ENCODE measurements at places on chromosomes 5 and 9.

DNA sequence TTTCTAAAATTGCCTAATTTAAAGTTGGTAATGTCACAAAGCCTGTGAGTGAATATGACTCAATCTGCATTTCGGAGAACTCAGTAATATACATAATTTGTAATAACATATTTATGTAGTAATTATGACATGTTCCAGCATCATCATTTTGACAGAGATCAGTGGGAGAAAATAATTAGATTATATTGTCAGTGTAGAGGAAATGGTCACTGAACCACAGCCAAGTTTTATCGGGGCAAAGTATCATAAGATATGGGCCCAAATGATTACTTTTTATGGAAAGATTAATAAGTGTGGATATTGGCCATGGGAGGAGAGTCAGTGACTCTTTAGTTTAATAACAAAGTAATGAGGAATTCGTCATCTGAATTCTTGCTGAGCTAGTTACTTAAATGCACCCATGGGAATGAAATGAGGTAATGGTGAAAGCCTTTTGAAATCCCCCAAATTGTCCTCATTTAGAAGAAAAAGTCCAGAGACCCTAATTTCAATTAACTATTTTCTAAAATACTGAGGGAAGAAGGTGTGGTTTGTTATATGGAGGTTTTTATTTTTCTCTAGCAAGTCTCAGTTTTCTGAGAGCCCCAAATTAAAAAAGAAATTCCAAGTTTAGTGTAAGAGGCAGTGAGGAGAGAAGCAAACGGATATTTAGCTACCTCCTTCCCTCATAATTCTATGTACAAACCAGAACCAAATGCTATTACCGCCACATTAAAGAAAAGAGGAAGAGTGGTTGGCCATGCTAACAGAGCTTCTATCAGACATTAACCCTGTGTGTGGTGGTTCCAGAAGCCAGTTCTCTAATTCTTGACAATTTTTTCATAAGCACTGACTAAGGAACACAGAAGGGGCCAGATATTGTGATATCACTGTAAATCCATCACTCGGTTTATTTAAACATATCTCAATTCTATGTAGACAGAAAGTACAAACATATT is 37.7 kb upstream of the MRPS30 start:
- no peak for DNase-seq

DNA sequence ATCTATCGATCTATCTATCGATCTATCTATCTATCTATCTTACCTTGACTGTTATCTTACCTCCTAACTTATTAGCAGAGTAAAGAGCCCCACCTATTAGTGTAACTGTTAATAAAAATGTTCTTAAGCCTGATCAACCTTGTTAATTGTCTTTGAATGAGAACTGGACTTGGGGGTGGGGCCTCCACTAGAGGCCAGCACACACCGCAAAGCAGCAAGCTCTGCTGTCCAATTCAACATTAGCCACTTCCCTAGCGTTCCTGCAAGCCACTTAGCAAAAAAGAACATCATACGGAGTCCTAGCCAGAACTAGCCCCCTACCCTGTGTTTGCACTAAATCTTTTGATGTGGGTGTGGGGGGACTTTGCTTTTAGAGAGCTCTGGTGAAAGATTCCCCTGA is 515.8 kb downstream of the KDM4C start:
- DNase-seq: no peak

DNA sequence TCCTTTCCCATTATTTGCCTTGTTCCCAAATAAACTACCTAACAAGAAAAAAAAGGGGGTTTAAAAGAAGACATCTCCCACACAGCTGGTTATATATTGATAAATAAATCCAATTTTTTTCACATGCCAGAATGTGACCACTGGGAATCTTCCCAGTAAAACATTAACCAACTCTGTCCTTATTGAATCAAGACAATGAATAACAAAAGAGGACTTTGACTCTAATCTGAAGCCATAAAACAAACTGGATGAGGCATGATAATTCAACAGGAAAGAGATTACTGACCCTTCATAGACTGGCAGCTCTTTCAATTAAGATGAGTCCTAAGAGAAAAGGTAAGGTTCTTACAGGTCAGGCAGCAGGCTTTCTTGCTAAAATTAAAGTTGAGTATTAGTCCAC is 165.8 kb upstream of the CDH6 start:
- DNase-seq: no peak

DNA sequence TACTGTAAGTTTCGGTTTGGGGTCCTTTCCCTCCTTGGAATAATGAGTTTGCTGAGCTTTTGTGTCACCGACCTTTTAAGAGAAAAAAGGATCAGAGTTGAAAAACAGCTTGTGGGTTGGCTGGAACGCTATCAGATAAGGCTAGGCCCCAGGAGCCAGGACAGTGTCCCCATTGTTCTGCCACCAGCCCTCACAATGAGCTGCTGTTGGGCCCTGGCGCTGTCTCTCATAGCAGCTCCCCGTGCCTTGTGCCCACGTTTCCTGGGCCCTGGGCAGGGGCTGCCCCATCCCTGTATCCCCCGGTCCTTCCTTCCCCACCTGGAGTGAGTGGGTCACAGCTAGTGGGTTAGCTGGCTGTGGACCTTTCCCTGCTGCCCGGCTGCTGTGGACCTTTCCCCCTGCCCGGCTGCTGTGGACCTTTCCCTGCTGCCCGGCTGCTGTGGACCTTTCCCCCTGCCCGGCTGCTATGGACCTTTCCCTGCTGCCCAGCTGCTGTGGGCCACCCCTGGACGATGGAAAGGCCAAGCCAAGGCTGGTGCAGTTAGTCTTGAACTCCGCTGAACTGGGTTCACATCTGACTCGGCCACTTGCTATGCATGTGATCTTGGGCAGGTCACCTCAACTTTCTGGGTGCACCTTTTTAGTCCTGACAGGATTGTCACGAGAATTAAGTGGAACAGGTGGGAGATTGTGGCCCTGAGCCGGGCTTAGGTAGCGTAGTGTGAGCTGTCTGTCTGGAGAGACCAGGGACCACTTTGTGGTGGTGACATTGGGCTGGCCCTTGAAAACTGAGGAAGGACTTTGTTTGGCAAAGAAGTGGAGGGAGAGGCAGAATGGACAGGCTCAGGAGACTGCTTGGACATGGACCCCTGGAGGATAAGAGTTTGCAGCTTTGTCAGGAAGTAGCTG is 99.5 kb downstream of the DAB2IP start:
- no peak for DNase-seq

- DNase-seq: no peak
These were observed 57.3 kb upstream of the PJA2 start for GRCh38 chr5:109467058-109467457.

- DNase-seq: no peak
These were observed 16.4 kb upstream of the UBTD2 start for GRCh38 chr5:172299916-172300439.

DNA sequence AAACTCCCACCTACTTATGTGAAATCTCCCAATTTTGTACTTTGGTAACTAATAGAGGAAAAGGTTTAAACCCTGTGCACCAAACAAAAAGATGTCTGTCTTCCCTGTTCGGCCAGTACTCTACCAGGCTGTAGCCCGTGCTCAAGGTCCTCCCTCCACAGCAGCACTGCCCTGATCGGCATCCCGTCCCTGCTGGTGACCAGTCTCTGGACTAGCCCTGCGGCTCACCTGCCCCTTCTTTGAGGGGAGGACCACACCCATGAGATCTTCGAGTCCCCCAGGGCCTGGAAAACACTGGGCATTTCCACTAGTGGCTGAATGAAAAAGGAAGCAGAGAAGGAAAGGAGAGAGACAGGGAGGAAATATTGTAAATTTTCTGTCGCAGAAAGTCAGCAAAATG is 2.8 kb downstream of the GFPT2 start:
- no peak for DNase-seq

DNA sequence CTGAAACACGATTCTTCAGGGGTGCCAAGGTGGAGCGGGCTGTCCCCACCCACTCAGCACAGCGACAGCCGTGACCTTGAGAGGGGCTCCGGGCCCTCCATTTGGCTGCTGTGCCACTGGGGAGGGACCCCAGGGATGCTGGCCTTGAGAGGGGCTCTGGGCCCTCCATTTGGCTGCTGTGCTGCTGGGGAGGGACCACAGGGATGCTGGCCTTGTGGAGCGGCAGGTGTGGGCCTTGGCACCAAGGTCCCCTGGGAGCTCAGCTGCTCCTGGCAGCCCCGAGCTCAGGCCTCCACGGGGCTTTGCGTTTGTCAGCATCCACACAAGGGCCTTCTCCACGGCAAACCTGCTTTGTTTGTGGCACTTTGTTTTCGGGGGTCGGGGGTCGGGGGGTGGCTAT is 137.6 kb upstream of the LPCAT1 start:
- DNase-seq: no peak

DNA sequence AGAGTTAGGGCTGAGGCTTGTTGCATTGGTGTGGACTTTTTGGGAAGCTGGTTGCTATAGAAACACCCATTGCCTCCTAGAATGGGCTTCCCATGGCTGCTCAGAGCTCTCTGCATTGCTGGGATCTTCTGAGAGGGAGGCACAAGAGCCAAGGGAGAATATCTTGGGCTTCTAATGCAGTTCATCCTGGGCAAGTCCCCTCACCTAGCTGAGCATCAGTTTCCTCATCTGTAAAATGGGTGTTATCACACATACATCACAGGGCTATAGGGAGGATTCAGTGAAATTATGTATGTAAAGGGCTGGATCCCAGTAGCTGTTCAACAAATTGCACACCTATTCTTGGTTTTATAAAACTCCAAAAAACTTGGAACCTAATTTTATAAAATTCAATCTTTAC is 106.1 kb upstream of the ALDH1B1 start:
- DNase-seq: no peak

- DNase-seq: no peak
These were observed 139.8 kb upstream of the SMARCA2 start for GRCh38 chr9:1875251-1875851.

DNA sequence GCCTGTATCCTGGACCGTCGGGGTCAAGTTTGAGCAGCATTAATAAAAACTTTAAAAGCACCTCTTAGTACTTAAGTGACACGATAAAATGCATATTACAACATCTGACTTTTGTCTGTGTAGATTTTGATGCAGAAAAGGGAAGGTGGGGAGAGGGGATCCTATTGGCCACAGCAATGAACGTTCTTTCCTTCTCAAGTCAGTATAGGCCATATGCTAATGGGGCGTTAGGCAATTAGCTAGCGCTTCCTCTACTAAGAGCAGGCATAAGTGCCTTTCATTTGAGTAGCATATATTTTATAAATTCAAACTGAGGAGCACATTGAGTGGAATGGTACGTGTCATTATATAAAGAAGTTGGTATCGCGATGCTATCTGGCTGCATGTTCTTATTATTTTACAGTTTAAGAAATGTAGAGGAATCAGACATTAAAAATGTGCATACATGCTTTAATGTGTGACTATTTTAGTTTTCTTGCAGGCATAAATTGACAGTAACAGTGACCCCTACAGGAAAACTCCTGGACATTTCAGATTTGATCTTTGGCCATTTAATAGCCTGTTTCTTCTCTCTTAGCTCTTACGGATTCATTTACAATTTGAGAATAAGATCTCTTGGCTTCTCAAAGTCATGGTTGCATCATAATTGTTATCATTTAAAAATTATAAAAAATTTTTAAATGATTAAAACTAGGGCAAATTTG is 1.1 kb upstream of the GNA14 start:
- no peak for DNase-seq

- no peak for DNase-seq
These were observed 191.4 kb upstream of the DAB2 start for GRCh38 chr5:39616131-39616530.

DNA sequence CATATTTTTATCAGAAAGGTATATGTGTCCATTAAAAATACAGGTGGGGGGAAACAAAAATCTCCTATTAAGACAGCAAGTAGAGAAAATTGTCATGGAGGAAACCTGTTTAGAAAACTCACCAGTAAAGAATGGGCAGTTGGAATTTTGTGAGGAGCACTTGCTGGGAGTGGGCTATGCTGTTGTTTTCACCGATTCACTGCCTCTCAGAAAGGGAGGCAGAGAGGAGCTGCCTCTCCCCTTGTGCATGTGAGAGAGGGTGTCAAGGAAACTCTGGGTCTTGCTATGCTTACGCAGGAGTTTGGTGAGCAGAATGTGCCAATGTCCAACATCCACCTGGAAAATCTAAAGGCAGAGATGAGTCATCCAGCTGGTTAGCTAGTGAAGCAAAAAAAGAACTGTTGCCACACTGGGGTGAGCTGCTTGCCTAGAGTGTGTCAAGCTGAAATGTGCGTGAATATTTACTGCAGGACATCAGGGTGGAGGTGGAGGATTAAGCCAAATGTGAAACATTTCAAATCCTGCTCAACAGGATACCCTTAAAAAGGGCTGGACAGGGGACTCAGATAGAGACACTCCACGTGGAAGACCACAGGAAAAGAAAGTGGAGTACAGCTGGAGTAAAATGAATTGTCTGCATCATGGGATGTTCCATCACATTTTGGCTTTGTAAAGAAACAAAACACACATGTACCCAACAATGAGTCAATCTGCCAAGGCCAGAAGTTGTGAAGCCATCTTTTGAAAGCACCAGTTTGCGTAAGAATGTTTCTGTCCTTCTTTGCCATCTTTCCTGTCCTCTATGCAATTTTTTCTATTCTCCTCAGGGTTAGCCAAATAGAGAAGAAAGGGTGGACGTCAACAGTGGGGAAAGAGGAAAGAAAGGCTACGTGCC is 449.7 kb upstream of the MPDZ start:
- DNase-seq: no peak

- no peak for DNase-seq
These were observed 4.2 kb downstream of the TMEM167A start for GRCh38 chr5:83072966-83073365.

DNA sequence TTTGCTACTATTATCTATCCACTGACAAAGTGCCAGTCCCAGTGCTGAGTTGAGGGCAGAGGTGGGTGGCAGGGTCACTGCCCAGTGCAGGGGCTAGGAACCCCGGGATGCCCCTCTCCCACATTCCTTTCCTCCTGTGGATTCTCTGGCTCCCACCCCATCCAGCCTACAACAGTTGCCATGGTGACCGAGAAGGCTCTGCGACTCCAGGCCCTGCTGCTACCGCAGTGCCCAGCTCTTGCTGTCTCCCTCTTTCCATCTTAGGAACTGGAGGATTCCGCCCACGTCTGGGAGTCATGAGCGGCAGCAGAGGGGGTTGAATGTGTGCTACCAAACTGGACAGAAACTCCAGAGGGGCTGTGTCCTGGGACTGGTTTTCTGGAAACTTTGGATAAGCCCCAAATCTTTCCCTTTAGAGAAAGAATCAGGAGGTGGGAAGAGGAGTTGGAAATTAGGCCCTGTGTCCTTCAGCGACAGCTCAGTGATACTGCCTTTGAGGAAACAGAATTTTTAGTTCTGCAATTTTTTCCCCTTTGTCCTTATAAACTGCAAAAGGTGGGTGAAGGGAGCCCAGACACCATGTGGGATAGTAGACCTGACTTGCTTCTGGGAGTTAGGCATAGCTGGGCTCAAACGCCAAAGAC is 20.7 kb upstream of the C5orf47 start:
- DNase-seq: no peak

- no peak for DNase-seq
These were observed 182.2 kb downstream of the MAPKAP1 start for GRCh38 chr9:125524583-125525355.

- no peak for DNase-seq
These were observed 30.0 kb upstream of the GLRX start for GRCh38 chr5:95852567-95852966.

- DNase-seq: no peak
These were observed 1565.5 kb upstream of the CDH9 start for GRCh38 chr5:28603869-28604268.
